ENCODE measurements at places on chromosomes 12 and 14.
A peak's percentile ranks its signal among the peaks of the same experiment; 100 is the strongest.

DNA sequence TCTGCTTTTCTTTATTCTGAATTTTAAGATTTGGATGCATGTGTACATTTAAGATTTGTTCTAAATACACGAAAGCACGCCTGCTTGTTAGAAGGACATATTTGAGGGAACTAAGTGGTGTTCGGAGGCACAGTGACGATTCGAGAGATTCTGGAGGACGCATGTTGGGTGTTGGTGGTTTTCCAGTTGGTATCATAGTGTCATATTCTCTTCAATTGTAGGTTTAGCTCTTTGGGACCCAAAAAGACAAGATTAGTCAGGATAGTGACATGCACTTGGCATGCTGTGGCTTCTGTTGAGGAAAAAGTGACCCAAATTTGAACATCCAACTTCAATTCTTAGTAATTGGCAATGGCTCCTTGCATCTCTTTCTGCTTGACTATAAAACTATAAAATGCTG, 30.1 kb downstream of the PRKCH start:
- no peak for DNase-seq

GRCh38 chr12:44626883-44627282, 249.2 kb downstream of the NELL2 start:
- DNase-seq, result no peak

DNA sequence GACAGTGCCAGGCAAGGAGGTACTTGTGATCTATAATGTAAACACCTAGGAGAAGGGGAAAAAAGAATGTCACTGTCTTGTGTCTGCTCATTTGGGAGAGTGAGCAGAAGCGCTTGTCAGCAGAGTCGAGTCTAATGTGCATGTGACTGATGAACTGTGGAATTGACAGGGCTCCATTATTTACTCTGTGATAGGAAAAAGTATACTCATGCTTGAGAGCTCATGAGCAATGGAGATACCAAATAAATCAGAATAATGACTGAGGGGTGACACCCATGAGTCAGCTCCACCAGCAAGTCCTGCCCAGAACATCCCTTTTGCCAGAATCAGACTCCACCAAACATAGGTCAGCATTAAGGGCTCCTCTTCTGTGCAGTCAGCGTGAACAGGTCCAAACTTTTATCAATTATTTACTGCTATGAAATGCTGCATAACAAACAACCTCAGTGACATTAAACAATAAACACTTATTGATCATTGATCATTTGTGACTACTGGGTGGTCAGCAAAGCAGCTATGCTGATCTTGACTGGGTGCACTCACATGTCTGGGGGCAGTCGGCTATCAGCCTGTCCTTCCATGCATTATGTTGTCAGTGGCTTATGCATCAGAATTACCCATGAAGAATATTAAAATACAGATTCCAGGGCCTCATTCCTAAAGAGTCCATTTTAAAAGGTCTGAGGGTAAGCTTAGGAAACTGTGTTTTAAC, 29.2 kb upstream of the WSCD2 start:
- DNase-seq, result no peak

DNA sequence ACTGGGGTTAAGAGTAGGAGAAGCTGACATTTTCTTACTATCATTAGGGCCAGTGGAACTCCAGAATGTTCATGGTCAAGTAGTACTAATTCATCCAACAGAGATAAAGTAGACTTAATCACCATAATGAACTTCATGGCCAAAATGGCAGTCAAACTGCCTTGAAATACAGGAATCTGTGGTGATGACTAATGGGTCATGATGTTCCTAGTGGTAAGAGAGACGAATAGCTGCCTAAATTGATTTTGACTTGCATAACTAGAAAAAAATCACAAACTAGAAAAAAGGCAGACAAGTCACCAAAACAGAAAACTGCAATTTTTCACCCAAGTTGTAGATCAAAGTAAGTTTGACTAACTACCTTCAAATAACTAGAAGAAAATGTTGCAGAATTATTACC, 138.5 kb downstream of the MGAT4C start:
- DNase-seq, result no peak

DNA sequence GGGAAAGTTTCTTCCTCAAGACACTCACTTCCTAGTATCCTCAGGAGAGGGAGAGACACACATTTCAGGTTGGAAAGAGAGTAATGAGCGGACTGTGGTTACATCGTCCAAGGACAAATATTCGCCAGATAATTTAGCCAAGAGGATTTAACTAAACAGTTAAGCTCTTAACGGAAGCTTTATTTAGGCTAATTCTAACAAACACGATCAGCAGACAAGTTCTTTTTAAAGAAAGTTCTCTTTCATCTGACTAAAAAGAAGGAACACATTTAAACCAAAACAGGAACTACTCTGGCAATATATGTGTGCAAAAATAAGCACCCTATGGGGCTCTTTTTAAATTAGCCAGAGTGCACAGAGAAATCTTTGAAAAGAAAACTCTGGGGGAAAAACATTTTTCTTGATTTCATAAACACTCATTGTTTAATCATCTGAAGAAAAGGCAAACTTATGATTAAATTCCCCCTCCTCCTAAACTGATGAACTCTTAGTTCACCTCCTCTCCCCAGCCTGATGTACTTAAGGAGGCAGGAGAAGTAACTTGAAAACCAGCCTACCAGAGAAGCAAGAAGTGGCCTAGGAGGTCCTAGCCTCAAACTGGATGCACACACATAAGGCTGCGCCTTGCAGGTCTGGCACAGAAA, 13.3 kb upstream of the BTG1 start:
- no peak for DNase-seq

DNA sequence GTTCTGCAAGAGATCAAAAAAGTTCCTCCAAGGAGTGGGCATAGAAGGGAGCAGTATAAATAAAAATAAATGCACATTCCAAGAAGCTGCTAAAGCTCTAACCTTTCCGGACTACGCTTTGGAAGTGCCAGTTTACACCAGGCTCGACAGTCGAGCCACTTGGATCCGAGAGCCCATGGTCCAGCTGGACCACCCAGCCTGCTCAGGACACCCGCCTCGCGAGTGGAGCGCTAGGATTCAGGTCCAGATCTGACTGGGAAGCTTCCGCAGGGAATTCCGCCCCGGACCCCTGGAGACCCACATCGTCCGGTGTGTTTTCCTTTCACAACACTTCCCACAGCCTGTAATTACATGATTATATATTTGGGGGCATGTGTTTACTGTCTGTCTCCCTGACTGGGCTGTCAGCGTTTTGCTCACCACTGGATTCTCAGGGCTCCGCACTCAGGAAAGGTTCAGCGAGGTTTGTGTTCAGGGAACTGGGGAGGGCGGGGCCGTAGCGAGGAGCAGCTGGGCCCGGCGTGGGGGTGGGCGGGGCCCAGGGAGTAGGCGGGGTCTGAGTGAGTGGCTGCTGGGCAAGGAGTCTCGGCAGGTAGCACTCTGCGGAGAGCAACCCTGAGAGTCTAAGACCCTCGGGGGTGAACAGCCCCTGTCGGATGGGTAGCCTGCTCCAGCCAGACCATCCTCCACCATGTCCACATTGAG, 52.3 kb upstream of the TMEM263 start:
- DNase-seq, result peak; percentile 79

- no peak for DNase-seq
Measured at GRCh38 chr14:102528431-102529170, 19.0 kb upstream of the ANKRD9 start.

DNA sequence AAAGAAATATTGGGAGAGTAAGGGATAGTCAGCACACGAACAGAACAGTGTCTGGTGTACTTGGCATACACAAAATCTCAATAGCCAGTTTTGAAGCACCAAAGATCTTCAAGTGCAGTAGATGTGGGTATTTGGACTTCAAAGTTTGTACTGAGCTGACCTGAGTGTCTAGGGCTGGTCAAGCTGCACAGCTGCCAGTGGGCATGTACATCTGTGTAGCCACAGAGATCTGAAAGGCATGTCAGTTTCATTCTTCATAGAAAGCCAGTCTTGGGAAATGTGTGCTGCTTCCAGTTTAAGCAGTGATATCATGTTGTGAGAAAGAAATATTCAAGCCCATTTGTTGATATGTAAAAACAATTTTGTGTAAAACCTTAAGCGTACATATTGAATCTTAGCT, 279.0 kb upstream of the SYT10 start:
- DNase-seq, result no peak

DNA sequence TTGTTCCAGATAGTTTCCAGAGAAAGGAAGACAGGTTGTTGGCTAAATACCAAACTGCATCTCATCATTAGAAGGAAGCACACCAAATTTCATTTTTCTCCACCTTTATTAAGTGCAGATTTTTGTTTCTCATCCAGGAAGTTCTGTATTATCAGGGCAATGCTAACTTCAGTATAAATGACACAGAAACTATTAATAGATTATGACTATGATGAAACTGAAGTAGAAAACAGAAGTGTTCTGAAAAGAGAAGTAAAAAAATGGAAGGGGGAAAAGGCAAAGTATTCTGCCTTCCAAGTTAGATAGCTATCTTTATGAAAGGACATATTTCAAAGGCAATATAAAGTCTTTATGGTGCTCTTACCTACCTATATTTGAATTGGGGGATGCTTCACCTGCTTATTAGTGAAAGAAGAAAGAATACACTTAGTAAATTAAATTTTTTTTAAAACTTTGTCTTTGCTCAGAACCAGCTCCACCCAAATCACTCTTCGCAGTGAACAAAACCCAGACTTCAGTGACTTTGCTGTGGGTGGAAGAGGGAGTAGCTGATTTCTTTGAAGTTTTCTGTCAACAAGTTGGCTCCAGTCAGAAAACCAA, 223.9 kb downstream of the PTPRO start:
- DNase-seq, result no peak

DNA sequence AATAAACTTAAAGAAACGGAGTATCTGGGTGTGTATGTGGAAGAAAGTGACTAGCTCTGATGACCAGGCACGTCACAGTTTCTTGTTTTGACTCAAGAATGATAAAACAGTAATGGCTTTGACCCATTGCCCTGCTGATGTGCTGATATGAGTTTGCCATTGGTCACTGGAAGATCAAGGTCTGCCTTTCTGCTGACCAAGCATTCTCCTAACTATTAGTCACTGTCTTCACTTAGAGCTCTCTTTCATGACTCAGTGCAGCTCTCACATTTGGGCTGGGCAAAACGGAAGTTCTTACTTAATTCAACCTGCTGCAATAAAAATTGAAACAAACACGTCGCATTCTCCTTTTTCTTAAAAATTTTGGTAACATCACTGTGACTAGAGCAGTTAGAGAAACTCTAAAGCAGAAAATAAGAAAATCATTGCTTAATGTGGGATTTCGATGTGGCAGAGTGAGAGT, 366.7 kb downstream of the BTG1 start:
- DNase-seq, result peak; percentile 53

GRCh38 chr12:50425589-50426258, 25.0 kb downstream of the LARP4 start:
- no peak for DNase-seq
